Omental fat pad (tissue), 4 donors: ENCODE measurements at places on chromosomes 12 and 14.

DNA sequence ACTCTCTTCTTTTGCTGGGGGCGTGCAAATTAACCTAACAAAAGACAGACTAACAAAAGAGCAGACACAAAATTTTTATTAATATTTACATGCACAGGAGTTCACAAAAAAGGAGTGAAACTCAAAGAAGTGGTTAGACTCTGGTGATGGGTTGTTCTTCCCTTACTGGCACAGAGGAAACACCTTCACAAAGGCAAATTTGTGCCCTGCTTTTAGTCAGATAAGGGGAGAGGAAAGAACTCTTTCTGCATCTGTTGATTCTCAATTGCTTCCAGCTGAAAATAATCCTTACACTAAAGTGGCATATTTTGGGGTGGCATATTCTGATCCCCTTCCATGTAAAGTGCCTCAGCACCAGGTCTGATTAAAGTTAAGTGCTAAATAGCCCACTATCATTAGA lies 190.2 kb upstream of the AMIGO2 start:
- no peak for DNase-seq

- no peak for DNase-seq
These were observed 42.1 kb upstream of the MTERF2 start for GRCh38 chr12:107029081-107029480.

GRCh38 chr12:32043928-32044549 lies 62.6 kb upstream of the BICD1 start:
- no peak for DNase-seq

- DNase-seq = no peak
These were observed 138.4 kb upstream of the PARP11 start for GRCh38 chr12:4011597-4011996.

DNA sequence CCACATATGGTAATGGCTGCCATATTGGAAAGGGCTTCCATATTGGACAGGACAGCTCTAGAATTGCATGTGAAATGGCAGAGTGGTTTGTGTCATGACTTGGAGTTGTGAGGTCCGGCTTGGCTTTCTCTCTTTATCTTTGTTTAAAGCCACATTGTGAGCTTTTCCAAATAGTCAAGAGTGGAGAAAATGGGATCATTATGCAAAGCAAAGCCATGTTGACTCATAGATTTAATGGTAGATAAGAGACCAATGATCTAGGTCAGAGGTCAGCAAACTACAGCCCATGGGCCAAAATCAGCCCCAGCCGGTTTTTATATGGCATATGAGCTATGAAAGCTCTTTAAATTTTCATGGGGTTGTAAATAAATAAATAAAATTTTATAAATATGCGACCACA lies 449.1 kb downstream of the BCL11B start:
- DNase-seq = no peak

- DNase-seq = no peak
These were observed 170.7 kb downstream of the ESRRB start for GRCh38 chr14:76546426-76547221.

- no peak for DNase-seq
These were observed 6.5 kb downstream of the HOXC12 start for GRCh38 chr12:53961025-53961761.

DNA sequence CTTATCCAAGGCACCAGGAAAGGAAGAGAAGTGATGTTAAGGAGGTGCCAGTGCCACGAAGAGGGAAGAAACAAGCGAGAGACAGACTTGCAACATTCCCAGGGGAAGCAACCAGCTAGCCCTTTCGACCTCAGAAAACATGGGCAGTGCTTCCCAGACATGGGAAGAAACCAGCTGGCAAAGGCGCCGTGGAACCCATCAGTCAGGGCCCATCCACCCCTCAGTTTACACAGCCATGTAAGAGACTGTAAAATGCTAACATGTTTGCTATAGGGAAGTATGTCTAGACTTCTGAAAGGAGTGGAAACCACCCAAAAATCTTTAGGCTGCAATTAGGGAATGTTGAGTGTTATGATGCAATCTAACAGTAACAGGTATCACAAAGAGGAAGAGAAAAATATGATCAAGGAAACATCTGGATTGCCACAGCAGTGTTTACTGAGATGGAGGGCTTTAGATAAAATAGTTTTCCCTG lies 26.3 kb downstream of the ANAPC5 start:
- no peak for DNase-seq

- DNase-seq = no peak
These were observed 9.1 kb downstream of the TMEM233 start for GRCh38 chr12:119602734-119603094.

GRCh38 chr12:53860426-53861345 lies 77.9 kb upstream of the HOXC13 start:
- DNase-seq = no peak

GRCh38 chr14:22569106-22569736 lies 19.8 kb downstream of the DAD1 start:
- no peak for DNase-seq

- no peak for DNase-seq
These were observed 186.6 kb upstream of the GZMB start for GRCh38 chr14:24820616-24821015.

GRCh38 chr12:26630546-26631027 lies 202.4 kb downstream of the ITPR2 start:
- DNase-seq = no peak

- no peak for DNase-seq
These were observed 462.8 kb downstream of the GXYLT1 start for GRCh38 chr12:41681898-41682297.

GRCh38 chr12:82326905-82327503 lies 31.2 kb downstream of the CCDC59 start:
- no peak for DNase-seq

DNA sequence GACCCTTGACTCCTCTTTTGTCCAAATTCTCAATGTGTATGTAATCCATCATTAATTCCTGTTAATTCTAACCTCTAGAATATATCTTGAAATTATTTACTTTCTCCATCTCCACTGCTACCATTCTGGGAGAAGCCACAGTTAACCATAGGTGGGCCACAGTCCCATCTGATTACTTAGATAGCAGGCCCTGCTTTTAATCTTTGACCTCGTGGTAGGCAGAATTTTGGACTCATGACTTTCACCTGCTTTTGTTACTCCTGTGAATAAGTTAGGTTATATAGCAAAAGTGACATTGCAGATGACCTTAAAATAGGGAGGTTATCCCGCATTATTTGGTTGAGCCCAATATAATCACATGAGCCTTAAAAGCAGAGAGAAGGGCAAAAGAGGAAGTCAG lies 264.2 kb downstream of the GPHN start:
- DNase-seq = no peak

DNA sequence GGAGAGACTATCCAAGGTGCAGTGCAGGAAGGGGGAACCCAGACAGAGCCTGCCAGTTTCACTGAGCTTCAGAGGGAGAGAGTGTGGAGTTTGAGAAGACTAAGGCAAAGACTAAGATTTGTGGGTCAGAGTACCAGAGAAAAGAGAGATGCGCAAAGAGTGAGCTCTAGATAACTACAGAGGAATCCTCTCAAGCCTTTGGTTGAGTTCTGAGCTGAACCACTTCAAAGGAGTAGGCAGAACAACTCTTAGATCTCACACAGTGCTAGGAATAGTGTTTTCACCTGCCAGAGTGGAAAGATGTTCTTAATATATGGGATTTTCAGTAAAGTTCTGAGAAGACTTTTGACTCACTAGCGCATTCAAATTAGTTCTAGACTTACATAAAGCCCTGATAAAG lies 10.7 kb upstream of the M6PR start:
- DNase-seq = no peak

DNA sequence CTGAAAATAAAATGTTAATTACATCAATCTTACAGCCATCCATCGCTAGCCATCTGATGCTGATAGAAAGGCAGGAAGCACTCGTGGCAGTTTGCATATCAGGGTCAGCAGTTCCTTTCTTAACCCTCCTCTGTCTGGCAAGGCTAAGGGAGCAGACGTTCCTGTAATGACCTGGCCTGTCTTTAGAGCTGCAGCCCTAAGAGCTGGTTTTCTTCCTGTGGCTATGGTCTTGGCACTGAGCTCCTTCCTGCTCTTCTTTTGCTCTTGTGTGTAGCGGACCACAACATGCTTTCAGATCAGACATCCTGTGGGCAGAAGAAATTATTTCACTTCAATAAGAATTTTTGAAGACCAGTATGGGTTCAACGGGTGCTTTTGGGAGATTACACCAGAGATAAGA lies 170.4 kb downstream of the DAD1 start:
- DNase-seq = no peak

GRCh38 chr12:55934773-55935172 lies 3.8 kb downstream of the DGKA start:
- DNase-seq = no peak

DNA sequence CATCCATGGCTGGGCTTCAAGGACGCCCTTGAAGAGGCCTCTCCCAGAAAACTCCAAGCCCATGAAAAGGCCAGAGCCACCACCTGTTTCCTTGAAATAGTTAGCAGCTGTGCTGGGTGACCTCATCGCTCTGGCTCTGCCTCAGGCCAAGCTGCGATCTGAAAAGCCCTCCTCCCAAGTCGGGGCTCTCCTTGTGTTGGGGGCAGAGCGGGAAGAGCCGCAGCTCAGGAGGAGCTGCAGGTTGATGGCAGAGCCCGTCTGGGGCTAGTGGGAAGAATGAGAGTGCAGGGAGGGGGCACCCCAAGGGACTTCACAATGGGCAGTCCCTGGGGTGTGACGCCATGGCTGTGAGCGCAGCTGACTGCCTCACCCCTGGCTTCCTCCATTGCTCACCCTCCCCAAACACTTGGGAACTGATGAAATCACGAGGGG lies 50.0 kb upstream of the STON2 start:
- no peak for DNase-seq

GRCh38 chr12:102107970-102108369 lies 11.9 kb downstream of the NUP37 start:
- DNase-seq = no peak

- DNase-seq = no peak
These were observed 9.9 kb downstream of the GPRC5A start for GRCh38 chr12:12901158-12901791.

DNA sequence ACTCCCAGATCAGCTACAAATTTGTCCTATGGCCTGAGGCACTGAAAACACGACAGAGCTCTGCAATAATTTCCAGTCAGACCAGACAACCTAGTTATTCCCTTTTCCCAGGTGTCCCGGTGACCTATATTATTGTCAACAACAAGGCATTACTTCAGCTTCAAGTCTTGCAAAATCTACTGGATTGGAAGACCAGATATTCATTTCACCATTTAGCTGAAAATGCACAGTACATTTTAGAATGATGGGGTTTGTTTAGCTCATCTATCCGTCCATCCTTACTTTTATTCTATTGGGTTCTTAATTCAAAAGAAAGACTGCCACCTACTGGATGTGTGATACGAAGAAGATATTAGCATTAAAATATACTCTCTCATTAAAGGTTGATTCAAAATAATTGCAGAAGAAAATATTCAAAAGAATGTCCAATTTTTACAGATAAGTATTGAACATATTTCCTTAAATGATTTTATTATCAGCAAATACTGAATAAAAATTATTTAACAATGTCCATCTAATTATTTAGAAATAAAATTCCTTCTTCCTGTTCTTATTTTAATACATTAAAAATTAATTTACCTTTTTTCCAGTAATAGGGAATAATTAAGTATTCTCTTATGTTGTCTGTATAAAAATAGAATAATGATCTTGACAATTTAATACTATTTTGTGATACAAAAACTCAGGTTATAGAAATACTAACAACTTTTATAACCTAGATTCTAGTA lies 244.9 kb upstream of the LRIG3 start:
- no peak for DNase-seq

- DNase-seq = no peak
These were observed at the start of gene WIF1 for GRCh38 chr12:65121049-65121955. TSS of gene WIF1 (minus strand) at chr12:65121305. CDS start at chr12:65121191, 114 bp downstream.

GRCh38 chr14:101559624-101560533 lies 1.4 kb upstream of the DIO3 start:
- no peak for DNase-seq

DNA sequence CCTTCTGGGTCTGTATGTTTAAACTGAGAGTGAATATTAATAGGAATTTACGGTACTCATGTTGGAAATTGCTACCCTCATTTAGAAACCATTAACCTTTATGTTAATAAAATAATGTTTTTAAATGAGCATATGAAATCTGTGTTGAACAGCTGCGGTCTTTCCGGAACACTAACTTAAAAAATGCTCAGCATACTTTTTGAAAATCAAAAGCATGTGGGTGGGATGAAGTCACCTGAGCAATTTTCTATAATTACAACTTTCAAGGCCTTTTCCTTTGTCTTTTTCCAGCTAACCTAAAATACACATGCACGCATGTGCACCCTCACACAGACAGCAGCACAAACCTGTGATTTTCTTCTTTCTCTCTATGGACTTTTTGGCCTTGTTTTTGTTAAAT lies 39.8 kb downstream of the BORCS5 start:
- DNase-seq = no peak
